Endodermal cell (in vitro differentiated cells): ENCODE measurements at places on chromosomes 16 and 17. TPM values are rescaled to one million over a fixed set of nuclear protein-coding genes. Genes with fewer than 3 reads are reported as not detected.

DNA sequence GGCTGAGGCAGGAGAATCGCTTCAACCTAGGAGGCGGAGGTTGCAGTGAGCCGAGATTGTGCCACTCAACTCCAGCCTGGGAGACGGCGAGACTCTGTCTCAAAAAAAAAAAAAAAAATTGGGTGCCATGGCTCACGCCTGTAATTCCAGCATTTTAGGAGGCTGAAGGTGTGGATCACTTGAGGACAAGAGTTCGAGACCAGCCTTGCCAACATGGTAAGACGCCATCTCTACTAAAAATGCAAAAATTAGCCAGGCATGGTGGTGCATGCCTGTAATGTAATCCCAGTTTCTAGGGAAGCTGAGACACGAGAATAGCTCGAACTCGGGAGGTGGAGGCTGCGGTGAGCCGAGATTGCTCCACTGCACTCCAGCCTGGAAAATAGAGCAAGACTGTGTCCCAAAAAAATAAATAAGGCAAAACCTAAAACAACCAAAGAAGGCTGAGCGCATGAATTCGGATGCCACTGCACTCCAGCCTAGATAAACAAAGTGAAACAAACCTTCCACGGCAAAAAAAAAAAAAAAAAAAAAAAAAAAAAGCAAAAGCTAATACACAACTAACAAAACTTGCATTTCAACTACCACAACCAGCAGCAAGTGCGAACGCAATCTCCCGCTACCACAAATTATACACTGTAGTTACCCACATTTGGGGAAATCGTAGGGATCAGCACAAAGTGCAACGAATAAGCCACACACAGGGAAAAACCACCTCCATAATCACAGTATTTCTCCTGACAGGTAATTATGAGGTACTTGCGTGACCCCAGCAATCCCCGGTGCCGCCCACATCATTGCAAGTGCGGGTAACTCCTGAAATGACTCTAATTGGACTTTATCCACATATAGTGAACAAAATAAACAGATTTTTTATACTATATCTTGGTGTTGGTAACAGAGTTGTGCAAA lies 25.6 kb downstream of the TEX14 start:
- DNase-seq: no peak

DNA sequence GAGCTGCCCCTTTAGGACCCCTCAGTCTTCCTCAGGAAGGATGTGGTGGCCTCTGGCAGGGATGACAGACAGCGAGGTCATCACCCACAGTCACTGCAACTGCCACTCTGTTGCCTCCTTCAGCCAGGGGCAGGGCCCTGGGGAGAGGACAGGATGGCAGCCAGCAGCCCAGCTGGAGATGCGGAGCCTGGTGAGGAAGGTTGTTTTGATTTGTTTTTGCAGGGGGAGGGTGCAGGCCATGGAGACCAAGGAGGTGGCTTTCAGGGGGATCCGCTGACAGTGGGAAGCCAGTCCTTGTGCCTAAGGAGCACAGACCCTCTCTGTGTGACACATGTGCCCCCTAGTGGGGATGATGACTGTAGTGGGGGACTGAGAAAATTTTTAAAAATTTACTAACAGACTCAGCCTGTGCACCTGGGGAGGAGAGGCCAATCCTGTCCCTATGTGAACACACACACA lies 7.4 kb downstream of the PRCD start:
- DNase-seq: peak; percentile 91

GRCh38 chr16:57775661-57776469 lies 26.4 kb downstream of the KIFC3 start:
- DNase-seq: peak; percentile 99

- peak; percentile 72 for DNase-seq
These were observed 16.5 kb downstream of the ANKRD11 start for GRCh38 chr16:89473791-89474414.

GRCh38 chr16:67177743-67178699 lies 5.7 kb downstream of the MATCAP1 start:
- peak; percentile 97 for DNase-seq

GRCh38 chr17:4304417-4305027 lies 40.7 kb upstream of the ANKFY1 start:
- peak; percentile 77 for DNase-seq

DNA sequence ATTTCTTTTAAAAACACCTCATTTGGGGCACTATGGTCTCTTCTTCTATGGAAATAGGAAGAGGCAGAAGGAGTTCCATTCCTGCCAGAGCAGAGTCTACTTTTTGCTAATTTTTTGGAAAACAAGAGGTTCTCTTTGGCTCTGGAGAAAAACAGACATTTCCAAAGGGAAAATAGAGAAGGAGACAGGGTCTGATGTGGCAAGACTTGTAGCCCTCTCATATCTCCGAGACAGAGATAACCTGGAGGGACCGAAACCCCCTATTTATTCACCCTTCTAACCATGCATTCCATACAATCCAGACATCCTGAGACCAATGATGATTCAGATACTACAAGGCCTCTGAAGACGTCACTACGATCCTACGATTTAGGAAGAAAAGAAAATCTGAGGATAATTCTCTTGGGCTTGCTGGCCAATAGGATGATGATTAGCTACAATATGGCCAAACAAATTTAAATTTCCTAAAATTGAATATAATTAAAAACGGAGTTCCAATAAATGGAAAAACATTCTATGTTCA lies 70.2 kb downstream of the HIC1 start:
- DNase-seq: peak; percentile 21

AP2B1 gene
- 244 and 255 TPM in 2 replicates for total RNA-seq

KRT33A gene
- not detected in 3 replicates for total RNA-seq

UMOD gene
- total RNA-seq: not detected in 2 replicates

MAP2K6 gene
- 53.0 to 58.5 TPM (median 55.3 TPM) in 3 replicates for total RNA-seq

MYH13 gene
- total RNA-seq: not detected in 3 replicates

CLEC10A gene
- total RNA-seq: not detected in 3 replicates

SNX20 gene
- total RNA-seq: not detected in 3 replicates

EMP2 gene
- total RNA-seq: 14.3 and 19.0 TPM in 2 replicates
